Lung (tissue), 17 donors: ENCODE measurements at places on chromosomes 12 and 14.

DNA sequence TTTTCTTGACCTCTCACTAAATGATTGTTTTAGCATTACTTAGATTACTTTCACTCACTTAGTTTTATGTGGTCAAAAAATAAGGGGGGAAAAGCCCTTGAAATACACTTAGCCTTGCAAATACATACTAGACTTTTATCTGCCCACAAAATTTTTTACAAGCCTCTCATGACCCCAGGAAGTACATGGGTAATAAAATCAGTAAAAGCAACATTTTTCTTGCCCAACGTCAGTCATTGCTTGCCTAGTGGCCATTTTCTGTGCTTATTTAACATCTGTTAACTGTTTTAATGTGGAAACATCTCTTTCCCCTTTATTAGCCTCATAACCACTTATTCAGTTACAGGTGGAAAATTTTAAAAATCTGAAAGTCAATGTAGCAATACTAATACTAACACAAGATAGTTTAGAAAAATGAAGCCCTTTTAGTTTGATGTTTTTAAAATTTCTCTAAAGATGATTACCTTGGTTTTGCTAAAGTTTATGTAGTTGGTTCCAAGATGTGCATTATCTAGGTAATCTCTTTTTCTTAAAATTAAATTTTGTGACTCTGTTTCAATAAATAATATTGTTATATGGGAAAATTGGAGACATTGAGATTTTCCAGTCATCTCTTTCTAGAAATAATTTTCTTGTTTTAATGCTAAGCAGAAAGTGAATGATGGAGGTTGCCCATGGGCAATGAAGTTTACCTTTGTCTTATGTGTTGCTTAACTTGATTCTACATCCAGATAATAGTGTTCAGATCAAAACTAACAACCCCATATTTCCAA is 175.5 kb downstream of the TMTC2 start:
- DNase-seq = no peak

DNA sequence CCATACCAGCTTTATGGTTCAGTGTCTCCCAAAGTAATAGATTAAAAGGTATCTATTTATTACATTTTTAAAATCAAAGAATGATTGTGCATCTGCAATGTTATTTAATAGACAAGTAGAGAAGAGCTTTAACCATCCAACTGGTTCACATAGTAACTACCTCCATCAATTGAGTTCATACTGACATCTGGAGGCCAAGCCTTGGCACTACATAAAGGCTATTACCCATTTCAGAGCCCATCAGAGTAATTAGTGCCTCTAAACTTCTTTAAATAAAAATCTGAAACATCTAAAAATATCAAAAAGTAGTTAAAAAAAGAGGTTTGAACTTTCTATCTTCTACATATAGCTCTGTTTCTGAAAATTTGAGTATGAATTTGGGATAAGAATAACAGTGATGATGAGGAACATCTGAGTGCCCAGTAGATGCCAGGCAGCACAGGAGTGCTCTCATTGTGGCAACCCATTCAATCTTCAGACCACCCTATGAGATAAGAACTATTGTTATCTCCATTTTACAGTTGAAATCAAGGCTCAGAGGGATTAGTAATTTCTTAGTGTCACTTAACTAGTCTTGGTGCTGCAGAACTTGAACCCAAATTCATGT is 132.9 kb upstream of the DAAM1 start:
- DNase-seq = peak; percentile 50

GRCh38 chr12:124716208-124717130 is 147.2 kb downstream of the SCARB1 start:
- DNase-seq = peak; percentile 67

DNA sequence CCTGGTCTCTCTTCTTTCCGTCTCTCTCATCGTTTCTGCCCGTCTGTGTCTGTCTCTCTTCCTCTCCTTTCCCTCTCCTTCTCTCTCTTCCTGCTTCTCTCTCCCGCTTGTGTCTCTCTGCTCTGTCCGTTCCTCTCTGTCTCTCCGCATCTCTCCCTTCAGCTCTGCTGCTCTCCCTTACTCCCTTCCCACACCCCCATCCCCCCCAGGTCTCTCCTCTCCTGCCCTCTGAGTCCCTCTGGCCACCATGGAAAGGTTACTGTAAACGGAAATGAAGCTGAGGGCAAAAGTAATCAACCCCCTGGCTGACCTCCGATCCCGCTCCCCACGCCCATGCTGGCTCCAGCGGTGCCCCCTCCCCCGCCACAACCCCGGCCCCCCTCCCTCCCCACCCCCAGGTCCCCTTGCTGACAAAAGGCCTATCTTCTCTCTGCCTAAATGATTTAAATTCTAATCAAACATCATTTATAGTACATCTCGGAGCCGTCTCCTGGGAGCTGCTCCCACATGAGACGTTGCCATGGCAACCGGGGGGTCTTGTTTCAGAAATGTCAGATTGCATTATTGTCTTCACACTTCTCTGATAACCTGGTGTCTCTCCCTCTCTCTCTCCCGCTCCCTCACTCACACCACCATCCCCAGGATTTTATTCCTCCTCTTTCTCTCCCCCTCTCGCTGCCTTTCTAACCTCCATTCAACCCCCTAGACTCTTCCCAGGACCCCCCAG is 203.8 kb downstream of the RBM19 start:
- no peak for DNase-seq

GRCh38 chr14:40218282-40218941 is 786.2 kb upstream of the FBXO33 start:
- no peak for DNase-seq

DNA sequence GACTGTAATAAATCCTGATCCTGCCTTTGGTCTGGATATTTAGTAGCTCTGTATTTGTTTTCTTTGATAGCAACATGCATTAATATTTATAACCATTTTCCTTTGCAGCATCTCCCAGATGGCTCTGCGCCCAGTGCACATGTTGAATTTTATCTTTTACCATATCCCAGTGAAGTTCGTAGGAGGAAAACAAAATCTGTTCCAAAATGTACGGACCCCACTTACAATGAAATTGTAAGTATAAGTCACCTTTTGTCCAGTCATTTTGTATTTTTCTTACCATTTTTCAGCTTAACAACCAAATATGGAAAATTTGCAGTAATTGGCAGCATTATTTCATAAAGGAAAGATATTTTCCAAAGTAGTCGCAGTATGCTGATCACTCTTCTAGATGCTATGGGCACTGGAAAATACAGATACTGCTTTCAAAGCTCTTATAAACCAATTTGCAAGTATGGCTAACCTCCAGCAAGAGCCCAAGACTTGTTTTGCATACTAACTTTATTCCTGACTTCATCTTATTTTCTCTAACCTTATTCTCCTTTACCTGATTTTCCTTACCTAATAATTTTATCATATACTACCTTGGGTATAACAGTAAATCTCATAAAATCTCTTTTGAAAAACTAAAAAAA is 97.4 kb downstream of the PLCZ1 start:
- DNase-seq = peak; percentile 48

DNA sequence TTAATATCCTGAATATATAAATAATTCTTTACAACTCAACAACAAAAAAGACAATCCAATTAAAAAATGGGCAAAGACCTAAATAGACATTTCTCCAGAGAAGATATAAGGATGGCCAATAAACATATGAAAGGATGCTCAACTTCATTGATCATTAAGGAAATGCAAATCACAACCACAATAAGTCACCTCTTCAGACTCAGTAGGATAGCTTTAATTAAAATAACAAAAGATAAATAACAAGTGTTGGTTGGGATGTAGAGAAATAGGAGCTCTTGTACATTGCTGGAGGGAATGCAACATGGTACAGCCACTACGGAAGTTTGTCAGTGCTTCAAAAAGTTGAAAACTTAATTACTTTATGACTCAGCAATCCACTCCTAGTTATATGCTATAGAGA is 129.7 kb upstream of the OVCH1 start:
- DNase-seq = no peak

DNA sequence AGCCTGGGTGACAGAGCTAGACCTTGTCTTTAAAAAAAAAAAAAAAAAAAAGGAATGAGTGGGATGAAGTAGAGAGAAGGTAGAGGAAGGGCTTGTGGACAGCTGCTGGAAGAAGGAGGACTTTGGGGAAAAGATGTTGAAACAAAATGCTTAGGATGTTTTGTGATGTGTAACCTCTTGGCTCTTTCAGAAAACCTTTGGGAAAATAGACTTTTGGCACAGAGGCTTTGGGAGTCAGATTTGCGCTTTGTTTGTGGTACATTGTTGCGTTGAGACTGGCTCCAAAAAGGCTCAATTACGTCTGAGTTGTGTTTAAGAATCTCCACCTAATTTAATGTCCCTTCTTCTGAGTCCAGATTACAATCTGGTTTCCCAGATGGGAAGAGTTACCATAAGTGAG is 32.9 kb upstream of the SPTLC2 start:
- no peak for DNase-seq

DNA sequence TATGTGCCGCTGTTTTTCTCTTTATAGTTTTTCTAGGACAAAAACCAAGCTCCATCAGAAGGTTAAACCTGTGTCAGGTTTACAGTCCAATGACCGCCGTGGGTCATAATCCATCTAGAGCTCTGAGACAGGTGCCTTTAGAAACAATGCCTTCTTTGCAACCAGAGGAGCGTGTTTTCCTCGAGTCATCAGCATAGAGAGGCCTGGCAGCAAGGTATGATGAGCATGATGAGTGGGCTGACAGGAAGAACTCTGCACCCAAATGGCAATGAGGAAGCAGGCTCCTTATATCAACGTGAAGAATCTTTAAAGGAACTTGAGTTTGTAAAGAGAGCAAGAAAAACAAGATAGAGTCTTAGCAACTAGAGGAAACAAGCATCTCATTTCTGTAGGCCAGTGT is 60.5 kb upstream of the NUDT4 start:
- no peak for DNase-seq

- no peak for DNase-seq
Observed at GRCh38 chr14:60514378-60514740, 5.4 kb downstream of the SIX6 start.

DNA sequence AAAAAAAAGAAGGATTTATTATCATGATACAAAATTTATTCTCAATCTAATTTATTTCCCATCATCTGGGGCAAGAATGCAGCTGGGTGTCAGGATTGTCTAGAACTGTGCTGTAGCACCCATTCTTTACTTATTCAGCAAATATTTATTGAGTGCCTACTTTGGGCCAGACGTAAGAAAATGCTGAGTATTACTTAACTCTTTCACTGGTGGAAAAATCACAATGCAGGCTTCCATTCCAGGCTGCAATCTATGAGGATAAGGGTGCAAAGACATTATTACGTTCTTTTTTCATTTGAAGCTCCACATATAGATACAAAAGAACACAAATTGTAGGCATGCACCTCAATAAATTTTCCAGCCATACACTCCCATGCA is 86.0 kb upstream of the CDKN3 start:
- no peak for DNase-seq

DNA sequence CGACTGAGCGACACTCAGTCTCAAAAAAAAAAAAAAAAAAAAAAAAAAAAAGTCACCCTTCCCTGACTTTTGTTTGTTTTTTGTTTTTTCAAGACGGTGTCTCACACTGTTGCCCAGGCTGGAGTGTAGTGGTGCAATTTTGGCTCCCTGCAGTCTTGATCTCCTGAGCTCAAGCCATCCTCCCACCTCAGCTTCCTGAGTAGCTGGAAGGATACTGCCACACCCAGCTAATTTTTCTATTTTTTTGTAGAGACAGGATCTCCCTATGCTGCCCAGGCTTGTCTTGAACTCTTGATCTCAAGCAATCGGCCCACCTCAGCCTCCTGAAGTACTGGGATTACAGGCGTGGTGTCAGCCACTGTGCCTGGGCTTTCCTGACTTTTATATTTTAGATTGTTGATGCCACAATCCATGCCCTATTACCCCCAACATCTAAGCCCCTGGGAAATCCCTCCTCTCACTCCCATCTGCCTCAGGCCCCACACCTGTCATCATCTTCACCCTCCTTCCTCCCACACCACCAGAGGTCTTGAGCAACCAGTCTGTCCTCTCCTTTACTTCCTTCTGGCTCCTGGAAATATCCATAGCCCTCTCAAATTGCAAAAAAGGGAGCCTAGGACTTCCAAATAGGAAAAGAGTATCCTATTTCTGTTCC is 7.8 kb downstream of the IKZF4 start:
- DNase-seq = no peak

- peak; percentile 60 for DNase-seq
Observed at GRCh38 chr12:120439646-120440247, 1.8 kb downstream of the COX6A1 start.

DNA sequence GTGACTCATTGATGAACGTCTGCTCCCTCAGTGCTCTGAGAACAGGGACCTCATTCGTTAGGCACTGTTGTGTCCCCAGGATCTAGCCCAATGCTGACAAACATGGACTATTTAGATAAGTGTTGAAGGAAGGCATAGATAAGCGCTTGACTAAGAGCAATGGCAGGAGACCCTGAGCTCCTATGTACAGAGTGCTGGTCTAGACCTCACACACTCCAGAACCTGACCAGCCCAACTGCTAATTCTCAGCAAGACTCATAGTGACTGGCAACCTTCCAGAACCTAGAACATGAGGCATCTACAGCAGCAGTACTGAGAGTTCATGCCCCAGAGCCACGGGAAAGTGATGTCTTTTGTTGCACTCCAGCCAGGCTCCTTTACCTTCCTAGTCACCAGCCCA is 69.2 kb downstream of the CRACR2A start:
- DNase-seq = no peak

GRCh38 chr14:32998433-32998832 is 59.8 kb downstream of the NPAS3 start:
- no peak for DNase-seq

DNA sequence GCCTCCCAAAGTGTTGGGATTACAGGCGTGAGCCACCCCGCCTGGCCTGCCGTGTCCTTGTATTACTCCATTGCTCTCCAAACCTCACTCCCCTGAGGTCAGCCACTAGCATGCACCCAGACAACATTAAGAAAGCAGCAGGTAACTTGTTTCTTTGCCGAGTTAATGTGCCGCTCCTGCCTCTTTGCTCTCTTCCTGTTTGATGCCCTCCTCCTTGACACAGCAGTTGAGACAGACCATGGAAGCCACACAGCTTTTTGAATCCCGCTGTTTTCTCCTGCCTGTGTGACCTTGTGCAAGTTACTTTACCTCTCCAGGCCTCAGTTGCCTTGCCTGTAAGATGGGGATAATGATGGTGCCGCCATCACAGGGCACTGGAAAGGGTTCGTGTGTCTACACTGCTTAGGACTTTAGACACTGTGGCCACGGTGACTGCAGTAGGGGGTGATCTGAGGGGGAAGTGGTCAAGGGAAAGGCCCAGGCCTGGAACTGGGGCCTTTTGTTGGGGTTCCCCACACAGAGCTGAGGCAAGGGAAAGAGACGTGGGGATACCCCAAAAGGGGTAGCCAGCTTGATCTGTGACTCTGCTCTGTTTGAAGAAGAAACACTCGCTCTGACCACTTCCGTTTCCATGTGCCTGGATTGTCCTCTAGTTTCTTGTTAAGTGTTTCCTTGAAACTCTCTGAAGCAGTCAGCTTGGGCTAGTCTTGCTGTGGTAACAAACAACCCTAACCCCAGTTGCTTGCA is 69.3 kb downstream of the RIN3 start:
- DNase-seq = no peak

DNA sequence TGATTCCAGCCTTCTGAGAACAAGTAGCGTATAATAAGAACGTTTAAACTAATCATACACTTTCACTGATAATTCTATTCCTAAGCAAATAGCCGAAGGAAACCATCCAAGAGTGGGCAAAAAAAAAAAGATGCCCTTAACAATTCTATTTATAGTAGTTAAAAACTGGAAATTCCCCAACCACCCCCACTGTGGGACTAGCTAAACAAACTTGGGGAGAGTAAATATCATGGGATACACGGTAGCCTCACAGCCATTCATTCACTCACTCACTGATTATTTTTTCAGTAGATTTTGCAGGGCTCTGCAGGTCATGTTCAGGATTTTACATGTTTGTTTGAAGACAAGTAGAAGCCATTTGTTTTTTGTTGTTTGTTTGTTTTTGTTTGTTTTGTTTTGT is 197.0 kb downstream of the ETV6 start:
- no peak for DNase-seq
